GOT3 (cell line): ENCODE measurements at places on chromosomes 2 and 18.

GRCh38 chr2:174682007-174682577, 82.2 kb downstream of the CHRNA1 start:
- DNase-seq, result no peak

DNA sequence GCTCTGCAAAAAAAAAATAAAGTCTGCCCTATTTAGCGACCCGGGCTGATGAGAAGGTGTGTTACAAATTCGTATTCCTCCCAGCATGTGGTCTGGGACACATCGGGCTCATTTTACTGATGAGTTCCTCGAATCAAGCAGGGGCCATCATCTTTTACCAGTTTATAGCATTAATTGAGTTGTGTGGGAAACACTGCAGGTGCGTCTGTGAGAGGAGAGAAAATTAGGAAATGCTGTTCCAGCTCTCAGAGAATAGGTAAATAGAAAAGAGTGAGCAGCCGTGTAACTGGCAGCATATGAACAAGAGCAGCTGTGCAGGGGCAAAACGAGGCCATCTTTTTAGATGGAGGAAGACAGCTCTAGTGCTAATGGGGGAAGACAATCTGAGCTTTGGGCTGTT, 216.7 kb downstream of the SETBP1 start:
- DNase-seq, result no peak

- no peak for DNase-seq
Observed at GRCh38 chr18:75779450-75779849, 351.9 kb upstream of the SMIM21 start.

DNA sequence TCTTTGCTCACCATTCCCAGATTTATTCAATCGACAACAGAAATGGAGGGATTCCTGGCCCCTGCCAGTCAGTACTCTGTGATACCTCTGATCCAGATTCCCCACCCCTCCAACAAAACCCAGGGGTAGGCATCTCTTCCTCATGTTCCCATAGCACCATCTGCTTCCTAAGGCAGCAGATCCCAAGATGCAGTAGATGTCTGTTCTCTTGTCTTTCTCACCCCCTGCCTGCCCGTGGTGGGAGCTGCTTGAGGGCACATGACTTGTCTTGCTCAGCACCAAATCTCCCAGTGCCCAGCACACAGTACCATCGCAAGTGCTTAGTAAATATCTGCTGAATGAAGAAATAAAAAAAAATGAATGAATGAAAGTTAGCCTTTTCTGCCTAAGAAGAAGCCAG, 98.2 kb downstream of the ZBTB7C start:
- DNase-seq, result no peak

GRCh38 chr2:195027947-195028346, 629.1 kb upstream of the SLC39A10 start:
- DNase-seq, result no peak

GRCh38 chr2:199382091-199382490, 75.6 kb downstream of the SATB2 start:
- DNase-seq, result no peak

GRCh38 chr2:239119346-239120126, 271.7 kb downstream of the TWIST2 start:
- no peak for DNase-seq

DNA sequence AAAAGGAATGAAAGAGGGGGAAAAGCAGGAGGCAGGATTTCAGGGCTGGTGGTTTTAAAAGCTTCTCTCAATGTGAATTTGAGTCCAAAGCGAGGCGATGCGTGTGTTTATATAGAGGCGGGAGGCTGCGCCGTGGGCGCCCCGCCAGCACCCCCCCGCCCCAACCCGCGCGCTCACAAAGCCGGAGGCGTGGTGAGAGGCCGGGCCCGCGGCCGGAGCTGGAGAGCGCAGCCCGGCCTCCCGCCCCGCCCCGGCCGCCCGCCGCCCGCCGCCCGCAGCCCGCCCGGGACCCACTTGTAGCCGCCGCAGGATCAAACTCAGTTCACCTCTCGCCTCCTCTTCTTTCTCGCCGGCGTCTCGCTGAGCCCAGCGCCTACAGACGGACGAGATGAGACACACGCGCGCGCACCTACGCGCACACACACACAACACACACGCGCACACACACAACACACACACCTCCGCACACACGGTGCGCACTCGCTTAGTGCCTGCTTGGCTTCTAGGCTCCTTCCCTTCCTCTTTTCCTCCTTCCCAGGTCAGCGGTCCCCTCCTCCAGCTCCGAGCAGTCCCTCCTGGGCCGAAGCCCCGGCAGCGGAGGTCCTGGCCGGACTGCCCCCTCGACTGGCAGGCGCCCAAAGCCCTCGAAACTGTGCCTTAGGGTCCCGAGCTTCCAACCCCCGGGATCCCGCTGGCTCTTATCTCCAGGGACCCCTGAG, 1.3 kb upstream of the CYP26B1 start:
- no peak for DNase-seq

DNA sequence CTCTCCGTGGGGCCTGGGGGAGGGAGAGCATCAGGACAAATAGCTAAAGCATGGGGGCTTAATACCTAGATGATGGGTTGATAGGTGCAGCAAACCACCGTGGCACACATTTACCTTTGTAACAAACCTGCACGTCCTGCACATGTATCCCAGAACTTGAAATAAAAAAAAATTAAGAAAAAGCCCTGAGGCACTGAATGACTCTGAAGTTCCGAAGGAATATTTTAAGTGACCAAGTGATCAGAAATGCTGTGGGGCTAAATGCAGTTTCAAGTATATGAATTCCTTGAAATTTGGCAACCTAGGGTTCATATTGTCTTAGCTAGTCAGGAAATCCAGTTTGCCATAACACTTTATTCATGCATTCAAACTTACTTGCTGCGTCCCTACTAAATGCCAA, 127.5 kb downstream of the MC4R start:
- DNase-seq, result no peak

- no peak for DNase-seq
Observed at GRCh38 chr18:21083017-21083416, 28.6 kb downstream of the ROCK1 start.

GRCh38 chr2:84519332-84519957, 3.1 kb downstream of the DNAH6 start:
- DNase-seq, result no peak

- DNase-seq, result no peak
Observed at GRCh38 chr2:10688921-10689807, 611 bp downstream of the NOL10 start.

- no peak for DNase-seq
Observed at GRCh38 chr2:230868947-230869913, 4.5 kb downstream of the ITM2C start.

- DNase-seq, result no peak
Observed at GRCh38 chr18:23710068-23710527, 20.8 kb downstream of the LAMA3 start.

- DNase-seq, result no peak
Observed at GRCh38 chr2:231672617-231673347, 35.5 kb upstream of the PTMA start.

DNA sequence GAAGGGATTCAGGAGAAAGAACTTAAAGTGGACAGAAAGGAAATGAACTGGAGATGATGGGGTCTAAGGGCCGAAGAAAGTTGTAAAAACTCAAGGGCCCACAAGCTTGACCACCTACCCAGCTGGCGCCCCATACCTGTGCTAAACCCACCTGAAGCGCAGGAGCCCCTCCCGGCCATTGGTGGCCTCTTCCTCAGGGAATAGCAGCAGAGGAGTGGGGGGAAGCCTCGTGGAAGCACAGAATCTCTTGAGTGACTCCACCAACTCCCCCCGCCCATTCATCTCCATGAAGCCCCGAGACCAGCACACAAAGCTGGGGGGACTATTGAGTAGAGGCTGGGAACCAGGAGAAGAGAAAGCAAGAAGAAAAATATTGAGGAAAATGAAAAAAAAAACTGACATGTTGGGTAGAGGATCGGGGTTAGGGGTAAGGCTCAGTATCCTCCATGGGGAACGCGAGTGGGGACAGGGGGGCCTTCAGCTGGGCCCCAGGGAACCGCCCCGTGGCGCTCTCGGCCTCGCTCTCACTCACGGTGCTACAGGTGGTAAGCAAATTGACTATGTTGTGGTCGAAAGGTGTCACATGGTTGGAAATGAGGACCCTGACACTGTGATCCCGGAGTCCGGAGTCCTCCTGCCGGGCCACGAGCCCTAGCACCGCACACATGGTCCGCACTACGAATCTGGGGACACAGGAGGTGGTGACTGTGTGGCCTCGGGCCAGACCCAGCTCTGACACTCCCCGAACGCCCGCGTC, 728 bp downstream of the AUP1 start:
- no peak for DNase-seq

DNA sequence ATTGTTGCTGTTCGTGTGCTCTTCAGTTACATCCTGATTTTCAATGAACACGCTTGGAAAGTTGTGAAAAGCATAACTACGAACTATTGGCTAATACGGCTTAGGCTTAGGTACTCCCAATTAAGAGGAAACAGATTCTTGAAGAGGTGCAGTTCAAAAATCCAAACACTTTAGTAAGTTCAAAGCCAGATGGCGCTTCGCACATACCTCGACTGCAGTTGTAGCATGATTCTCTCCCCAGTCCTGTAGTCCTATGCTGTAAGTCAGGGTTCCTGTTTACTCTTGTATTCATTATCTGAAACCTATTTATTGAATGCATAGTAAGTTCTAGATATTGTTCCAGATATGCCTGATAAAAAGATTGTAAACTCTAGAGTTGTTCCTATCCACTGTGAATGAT, 165.2 kb downstream of the TRIB2 start:
- no peak for DNase-seq

DNA sequence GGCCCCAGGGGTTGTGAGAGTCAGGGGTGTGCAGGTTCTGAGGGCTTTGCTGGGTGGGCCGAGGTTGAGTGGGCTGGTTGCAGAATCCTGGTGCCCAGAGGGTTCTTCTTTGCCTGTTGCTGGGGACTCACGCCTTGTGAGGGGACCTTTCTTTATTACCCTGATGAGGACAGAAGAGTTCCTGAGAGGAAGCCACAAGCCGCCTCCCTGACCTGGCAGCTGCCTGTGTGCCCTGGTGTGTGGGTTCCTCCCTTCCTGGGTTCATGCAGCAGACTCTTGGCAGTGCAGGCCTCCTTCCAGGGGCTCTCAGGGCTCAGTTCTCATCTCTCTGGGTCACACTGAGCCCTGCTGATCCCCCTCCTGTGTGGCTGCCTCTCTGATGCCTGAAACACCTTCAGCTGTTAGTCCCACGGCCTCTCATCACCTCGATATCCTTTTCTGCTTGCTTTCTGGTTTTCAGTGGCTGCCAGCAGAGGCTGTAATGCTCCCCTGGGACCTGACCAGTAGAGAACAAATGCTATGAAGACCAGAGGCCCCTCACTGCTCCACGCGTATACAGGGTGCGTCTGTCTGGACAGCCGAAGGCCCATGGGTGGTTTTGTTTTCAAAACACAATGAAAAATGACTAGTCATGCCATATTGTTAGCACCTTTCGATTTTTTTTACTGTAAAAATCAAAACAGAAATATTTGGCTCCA, 191.3 kb downstream of the AGAP1 start:
- DNase-seq, result no peak

DNA sequence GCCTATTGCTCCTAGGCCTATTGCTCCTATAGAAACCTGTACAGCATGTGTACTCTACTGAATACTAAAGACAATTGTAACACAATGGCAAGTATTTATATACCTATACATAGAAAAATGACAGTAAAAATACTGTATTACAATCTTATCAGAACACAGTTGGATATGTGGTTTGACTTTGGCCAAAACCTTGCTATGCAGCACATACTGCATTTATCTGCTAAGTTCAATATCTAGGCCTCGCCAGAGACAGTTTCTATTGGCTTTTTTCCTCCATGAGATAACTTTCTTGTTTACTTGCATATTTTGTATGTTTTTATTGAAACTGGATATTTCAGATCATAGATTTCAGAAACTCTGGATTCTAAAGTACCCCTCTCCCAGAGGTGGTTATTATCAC, 19.3 kb upstream of the TMEM87B start:
- no peak for DNase-seq

DNA sequence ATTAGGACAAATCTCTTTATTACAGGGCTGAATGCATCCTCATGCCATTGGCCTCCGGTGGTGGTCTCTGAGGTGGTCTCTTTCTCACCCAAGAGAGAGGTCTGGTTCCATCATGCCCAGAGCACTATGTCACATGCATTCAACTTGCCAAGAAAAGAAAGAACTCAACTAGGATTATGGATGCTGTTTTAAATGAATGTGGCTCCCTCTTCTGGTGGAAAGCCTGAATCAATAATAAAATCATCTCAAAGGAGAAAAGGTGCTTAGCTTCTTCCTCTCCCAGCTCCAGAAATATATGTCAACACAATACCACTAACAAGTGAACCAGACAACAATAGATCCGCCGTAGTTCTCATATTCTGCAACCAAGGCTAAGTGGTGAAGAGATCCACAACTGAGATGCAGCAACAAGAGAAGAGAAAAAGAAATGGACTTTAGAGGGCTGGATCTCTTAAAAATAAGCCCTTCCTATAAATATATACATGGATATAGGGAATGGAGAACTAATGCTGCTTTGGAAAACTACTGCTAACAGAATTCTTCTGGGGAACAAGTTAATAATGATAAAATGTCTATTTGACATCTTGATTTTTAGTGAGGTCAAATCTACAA, 396.8 kb downstream of the NCKAP5 start:
- no peak for DNase-seq

DNA sequence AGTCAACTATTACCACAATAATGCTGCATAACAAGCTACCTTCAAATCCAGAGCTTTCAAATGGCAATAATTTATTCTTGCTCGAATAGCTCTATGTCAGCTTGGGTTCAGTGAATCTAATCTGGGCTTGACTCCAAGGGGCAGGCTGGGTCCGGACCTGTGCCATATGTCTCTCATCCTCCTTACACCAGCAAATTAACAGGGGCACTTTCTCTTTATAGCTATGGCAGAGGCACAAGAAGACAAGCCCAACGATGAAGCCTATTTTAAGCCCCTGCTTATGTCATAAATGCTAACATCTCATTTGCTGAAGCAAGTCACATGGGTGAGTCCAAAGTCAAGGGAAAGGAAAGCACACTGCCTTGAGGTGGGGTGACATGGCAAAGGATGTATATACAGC, 13.3 kb upstream of the ZNF521 start:
- no peak for DNase-seq

- no peak for DNase-seq
Observed at GRCh38 chr2:157468931-157469708, 25.2 kb upstream of the CYTIP start.

DNA sequence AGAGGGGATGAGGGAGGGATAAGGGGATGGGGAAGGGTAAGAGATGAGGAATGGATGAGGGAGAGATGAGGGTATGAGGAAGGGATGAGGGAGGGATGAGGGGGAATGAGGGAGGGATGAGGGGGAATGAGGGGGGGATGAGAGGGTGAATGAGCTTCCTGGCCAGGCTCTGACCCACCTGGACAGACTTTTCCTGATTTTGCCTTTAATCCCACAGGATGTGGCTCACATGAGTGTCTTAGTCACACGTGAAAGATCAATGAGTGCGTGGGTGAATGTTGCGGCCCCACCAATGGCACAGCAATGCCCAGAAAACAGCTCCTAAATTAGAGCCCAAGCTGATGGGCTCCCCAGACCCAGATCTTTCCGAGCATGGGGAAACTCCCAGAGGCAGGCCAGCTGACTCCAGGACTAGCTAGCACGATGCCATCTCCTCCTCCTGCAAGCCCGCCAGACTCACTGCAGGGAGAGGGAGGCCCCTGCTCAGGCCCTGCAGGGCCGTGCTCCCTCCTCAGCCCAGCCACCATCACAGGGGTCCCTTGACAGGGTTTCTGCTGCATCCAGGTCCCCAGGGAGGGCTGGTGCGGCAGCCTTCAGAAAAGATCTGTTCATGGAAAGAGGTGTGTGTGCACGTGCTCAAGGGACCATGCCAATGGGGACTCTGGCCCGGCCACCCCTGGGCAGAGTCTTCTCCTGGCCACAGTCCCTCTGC, 41.4 kb downstream of the AQP12A start:
- no peak for DNase-seq
